ENCODE measurements at places on chromosomes 4 and X.

- no peak for DNase-seq
Measured at GRCh38 chrX:2508648-2509335, 8.0 kb upstream of the DHRSX start.

DNA sequence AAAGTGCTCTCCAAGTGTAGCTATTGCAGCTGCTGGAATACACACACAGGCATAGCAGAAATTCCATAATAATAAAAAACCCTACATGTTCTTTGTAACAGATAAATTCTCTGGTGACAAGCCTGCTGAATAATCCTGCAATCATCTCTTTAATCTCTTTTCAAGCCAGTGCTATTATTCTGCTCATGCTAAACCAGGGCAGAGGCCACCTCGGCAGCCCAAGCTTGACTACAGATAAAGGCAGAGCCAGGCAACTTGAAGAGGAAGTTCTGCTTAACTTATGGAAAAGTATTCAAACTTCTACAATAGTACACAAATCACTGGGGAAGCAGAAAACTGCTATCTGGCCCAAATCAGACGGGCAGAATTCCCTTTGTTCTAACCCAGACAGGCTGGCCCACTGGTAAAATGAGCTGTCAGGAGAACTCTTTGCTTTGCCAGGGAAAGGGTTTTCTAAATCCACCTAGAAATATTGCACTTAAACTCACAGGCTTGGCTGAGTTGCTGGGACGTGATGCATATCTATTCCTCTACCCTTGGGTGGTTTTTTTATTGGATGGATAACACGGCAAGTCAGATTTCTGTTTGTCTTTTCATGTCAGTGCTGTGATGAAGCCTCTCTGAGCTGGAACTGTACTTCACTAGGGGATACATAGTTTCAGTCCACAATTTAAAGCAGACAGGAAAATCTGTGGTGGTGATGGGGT, 70.5 kb downstream of the GATB start:
- DNase-seq, result no peak

- DNase-seq, result no peak
Measured at GRCh38 chr4:145928748-145929147, 9.9 kb downstream of the ZNF827 start.

DNA sequence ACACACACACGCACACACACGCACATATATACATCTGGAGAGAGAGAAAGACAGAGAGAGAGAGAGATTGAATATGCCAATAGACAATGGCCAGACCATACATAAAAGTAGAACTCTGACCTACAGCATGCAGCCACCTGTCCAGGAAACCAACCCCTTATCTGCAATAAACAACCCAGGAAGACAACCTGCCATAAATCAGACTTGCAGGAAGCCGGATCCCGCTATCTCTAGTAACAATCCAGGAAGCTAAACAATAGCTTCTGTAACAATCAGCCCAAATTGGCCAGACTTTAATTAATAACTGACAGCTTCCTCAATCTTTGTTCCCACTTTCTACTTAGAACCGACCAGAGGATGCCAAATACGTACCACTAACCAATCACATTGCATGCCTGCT, 173.2 kb downstream of the LDB2 start:
- DNase-seq, result no peak

DNA sequence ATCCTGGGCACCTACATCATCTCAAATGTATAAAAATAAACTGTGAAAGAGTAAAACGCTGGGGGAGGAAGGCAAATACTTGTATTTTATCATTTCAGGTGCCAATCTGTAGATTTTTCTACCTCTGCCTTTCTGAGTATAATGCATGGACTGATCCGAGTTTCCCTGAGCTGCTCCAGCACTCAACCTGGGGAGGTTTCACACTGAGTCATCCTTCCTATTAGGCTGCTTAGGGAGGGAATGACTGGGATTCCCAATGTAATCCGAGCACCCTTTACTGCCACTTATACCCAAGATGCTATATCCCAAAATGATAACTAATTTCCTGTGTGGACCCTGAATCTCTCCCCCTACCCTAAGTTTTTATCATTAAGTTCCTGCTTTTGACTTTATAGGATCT, 126.6 kb downstream of the HNRNPD start:
- no peak for DNase-seq

DNA sequence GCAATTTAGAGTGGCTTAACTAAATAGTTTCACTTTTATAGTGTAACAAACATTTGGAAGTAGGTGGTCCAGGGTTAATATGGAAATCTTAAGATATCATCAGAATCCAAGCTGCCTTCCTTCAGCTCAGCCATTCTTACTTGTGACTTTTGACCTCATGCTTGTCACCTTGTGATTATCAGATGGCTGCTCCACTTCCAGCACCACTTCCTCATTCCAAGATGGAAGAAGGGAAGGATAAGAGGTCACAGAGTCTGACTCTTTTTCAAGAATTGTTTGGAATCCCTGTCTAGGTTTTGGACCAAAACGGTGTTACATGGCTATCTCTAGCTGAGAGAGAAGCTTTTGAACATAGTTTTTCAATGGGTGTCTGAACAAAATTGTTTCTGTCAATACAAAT, 39.9 kb downstream of the MTTP start:
- DNase-seq, result no peak

DNA sequence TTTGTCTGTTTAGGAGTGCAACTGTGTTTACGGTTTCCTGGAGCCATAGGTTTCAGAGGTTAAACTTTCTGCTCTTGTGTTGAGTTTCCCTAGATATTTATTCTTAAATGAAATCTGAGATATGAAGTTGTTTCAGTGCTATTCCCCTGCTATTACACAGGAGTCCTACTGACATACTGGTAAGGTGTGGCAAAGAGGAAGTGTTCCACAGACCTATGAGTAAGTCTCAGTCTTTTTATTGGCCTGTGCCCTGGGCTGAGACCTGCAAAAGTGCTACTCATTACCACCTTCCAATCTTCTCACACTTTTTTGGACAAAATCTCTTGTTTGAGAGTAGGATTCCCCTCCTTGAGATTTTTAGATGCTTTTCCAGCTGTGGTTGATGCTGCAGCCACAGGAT, 35.6 kb upstream of the MAGEA8 start:
- DNase-seq, result no peak

DNA sequence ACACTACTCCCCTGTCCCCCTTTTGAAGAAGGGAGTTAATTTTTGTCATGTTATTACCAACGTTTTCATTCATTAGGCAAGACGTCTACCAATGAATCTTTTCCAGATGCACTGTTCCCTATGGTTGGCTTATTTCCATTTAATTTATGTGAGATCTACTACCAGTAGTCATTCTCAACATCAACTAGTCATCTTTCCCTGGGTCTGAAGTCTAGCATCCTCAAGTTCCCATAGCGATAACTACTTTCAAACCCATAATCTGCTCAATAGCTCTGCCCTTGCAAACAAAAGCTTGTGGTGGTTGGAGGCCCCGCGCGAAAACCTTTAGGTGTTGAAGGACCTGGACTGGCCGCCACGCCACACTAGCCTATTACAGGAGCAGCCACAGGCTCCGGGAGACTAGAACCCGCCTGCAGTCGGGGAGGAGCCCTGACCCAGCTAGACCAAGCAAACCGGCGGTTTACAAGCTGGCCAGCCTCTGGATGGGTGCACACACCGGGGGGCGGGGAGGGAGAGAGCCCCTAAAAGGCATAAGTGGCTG, 746 bp downstream of the PPAT start:
- DNase-seq, result peak; percentile 32

DNA sequence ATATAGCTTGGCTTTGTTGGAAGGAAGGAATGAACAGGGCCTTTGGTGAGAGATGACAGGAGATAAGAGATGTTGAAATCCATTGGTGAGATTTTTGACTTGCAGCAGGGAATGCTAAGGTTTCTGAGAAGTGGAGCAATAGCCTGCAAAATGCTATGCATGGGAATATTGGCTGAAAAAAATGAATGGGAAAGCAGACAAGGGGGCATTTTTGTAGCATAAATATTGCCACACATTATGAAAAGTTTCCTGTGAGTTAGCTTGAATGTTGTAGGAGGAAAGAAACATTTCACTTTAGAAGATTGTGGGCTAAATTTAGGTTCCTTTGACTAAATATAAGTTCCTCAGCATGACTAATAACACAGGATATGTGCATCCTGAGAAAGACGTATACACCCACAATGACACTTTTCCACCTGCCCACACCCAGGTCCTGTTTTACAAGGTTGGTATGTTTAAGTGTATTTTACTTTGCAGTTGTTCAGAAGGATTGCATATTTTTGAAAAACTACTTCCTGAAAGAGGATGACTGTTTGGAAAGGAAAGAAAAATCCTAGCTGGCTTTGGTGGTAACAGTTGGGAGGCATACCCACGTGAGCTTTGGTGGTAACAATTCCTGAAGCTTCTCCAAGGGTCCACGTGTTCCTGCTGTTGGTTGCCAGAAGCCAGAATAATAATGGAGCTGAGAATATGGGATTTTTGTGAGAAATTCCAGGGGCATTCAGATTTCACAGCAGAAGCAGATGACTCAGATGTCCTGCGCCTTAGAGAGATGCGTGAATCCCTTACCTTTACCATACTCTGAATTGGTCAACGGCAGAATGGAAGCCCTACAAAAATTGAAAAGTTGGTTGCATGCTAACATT, 28.5 kb downstream of the PHEX start:
- peak; percentile 32 for DNase-seq

GRCh38 chrX:120380699-120381098, 18.8 kb downstream of the ATP1B4 start:
- no peak for DNase-seq

- no peak for DNase-seq
Measured at GRCh38 chrX:9019151-9019550, 14.8 kb downstream of the FAM9B start.

DNA sequence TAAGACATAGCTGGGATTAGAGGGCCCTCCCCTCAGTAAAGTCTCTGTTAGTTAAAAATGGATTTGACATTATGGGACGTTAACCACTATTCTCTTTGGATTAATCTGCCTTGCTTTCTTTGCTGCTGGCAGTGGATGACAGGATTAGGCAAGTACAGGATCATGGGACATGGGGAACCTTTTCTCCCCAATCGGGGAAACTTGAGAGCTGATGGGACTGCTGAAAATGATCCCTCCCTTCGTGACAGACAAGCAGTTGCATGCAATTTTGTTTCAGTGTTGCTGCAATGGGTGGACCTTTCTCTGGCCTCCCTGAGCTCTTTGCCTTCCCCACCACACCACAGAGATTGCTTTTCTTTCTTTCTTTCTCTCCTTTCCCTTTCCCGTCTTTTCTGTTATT, 120.2 kb upstream of the BANK1 start:
- DNase-seq, result no peak

DNA sequence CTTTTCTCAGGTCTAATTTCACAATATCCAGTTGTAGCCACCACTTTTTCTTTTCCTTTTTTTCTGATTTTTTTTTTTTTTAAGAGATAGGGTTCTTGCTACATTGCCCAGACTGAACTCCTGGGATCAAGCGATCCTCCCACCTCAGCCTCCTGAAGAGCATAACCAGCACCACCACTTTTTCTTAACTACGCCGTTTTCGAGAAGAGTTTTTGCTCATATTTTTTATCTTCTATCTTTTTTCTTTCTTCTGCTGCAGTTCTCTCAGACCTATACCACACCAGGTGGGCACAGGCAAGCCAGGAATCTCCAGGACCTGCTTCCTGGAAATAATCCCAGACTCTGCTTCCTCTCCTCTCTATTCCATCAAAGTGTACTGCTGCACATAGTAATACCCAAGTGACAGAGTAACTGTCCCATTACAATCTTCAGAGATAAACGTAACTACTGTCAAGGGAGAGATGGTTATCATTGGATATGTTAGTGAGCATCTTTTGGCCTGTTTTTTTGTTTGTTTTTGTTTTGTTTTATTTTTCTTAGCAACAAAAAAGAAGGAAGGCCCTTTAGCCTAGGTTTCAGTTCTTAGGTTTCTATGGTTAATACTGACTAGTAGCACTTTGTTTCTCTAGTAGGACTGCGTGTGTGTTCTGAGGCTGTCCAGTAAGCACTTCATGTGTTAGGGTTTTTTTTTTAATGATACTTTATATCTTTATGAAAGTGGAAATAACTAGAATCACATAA, 59.2 kb upstream of the TXK start:
- DNase-seq, result peak; percentile 35

DNA sequence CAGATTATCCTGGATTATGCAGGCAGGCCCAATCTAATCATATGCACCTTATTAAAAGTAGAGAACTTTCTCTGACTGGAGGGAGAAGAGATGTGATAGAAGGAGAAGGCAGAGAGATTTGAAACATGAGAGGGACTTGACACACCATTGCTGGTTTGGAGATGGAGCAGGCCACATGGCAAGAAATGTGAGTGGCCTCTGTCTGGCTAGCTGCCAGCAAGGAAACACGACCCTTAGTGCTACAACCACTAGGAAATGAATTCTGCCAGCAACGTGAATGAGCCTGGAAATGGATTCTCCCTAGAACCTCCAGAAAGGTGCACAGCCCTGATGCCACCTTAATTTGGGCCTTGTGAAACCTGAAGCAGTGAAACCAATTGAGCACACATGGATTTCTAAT, 79.5 kb upstream of the MBNL3 start:
- DNase-seq, result no peak
